SK-N-DZ (cell line): ENCODE measurements at places on chromosomes 2 and 18.
A peak's percentile ranks its signal among the peaks of the same experiment; 100 is the strongest.

DNA sequence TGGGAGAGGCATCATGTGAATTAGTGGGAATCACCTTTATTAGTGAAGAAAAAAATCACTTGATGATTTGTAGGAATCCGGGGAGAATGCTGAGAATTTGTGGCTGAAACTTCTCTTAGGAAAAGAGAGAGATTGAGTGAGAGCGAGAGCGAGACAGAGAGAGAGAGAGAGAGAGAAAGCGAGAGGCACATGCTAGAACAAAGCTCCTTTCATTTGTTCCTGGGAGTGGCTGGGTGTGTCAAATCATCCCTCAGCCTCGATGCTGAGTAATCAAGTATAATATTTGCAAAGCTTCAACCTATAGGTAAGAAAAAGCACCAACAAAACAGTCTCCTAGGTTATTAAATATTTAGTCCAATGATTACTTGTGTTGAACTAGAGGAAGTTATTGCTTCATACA, 4.4 kb upstream of the SERPINB5 start:
- no peak for DNase-seq

- no peak for DNase-seq
These were observed 282.3 kb downstream of the EIPR1 start for GRCh38 chr2:3094999-3095958.

DNA sequence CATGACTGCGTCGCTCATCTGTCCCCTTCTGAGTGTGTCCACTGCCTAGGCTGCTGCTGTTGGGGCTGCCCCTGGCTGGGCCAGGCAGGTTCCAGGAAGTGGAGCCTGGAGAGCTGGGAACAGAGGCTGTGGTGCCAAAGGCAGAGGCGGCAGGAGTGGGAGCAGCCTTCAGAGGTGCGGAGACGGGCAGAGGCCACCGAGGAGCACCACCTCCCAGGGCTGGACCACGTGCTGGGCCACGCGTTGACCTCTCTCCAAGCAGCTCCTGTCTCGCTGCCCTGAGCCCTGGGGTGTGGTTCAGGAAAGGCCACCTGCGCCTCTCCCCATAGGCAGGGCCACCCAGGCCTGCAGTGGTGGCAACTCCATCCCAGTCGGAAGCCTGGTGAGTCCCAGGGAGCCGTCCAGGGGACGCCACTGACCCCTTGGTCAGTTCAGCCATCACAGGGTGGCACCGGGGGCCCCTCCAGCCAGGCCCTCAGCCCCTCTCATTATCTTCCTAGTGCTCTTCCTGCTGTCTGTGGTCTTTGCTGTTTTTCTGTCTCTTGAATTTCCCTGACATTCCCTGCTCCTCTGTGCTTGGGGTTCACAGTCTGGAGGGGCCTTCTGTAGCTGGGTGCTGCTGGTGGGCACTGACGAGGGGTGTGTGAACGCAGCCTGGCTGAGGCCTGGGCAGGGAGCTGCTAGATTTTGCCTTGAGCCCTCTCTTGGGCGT, 122.8 kb upstream of the HS6ST1 start:
- DNase-seq, result no peak

DNA sequence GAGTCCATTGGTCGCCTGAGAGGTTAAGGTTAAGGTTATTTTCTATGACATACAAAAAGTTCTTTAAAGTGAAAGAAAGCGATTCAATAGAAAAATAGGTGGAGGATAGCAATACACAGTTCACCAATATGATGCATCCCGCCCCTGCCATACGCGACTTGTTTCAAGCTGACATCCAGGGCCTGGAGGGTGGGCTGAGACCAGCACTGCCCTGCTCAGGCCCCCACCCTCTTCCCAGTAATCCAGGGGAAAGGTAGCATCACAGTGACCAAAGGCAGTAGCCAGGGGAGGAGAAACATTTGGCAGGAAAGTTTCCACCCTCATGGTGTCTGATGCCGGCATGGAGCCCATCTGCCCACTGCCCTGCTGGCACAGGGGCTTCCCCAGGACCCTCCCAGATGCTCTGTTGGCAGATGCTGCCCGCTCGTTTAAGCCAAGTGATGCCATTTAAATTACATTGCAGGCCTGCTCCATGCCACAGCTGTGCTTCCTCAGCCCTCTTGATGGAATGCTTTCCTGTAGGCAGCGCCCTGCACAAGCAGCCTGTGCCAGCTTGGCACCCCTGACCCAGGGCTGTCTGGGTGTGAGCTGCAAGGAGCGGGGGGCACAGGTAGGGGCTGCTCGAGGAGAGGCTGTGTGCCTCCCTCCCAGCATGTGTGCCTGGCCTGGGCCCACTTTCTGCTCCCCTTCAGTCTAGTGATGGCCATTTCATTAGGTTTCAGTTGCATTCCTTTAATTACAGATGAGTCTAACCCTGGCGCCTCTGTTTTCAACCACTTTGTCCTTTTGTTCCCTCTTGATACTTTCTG, 10.7 kb upstream of the ANO7 start:
- no peak for DNase-seq

- DNase-seq, result no peak
These were observed 160.9 kb upstream of the MEIS1 start for GRCh38 chr2:66273933-66274490.

DNA sequence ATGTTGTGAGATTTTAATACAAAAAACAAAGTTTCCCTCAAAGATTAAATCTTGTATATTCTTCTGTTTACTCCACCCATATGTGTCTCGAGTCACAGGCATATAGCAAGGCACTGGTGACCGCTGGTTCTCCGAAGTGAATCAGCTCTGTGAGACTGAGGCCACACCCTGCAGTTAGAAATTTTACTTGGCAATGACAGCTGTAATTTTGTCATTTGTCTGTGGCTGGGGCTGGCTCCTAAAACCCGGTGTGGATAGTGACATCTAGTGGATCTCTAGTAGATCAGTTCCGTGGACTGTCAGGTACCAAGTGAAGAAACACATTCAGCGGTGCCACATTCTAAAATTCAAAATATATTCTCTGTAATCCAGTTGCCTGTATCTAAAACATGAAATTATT, 278.0 kb downstream of the NEDD4L start:
- DNase-seq, result peak; percentile 43

DNA sequence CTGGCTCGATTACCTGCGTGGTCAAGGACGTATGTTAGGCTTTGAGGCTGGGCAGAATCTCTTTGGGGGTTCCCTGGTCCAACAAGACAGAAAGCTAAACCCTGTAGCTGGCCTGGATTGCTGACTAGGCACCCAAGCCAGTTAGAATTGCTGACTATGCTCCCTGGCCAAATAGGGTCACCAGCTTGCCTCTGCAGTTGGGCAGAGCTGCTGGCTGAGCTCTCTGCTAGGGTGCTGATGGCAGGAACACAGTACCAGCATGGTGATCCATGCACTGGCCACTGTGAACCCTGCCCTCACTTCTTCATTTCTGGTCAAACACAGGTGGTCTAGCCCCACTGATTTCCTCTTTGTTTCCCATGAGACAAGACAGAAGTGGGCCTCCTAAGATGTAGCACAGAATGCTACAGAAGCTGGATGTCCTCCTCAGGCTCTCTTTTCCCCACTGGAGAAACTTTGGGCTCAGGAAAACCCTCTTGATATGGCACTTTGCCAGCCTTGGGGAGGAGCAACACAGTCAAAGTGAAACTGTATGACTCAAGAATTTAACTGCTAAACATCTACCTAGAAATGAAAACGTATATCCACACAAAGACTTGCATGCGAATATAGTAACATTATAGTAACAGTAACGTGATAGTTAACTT, 20.8 kb downstream of the SP140L start:
- DNase-seq, result no peak

DNA sequence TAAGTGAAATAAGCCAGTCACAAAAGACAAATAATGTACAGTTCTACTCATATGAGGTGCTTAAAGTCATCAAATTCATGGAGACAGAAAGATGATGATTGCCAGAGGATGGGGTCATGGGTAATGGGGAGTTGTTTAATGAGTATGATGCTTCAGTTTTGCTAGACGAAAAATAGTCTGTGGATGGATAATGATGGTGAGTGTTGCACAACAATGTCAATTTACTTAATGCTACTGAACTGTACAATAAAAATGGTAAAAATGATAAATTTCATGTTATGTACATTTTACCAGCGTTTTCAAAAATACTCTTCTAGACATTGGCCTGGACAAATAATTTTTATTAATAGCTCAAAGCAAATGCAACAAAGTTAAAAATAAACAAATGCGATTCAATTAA, 118.5 kb upstream of the KYNU start:
- no peak for DNase-seq

GRCh38 chr2:190996338-190996946, 17.5 kb downstream of the STAT1 start:
- peak; percentile 32 for DNase-seq

GRCh38 chr18:26464128-26465011, 84.0 kb downstream of the KCTD1 start:
- no peak for DNase-seq

DNA sequence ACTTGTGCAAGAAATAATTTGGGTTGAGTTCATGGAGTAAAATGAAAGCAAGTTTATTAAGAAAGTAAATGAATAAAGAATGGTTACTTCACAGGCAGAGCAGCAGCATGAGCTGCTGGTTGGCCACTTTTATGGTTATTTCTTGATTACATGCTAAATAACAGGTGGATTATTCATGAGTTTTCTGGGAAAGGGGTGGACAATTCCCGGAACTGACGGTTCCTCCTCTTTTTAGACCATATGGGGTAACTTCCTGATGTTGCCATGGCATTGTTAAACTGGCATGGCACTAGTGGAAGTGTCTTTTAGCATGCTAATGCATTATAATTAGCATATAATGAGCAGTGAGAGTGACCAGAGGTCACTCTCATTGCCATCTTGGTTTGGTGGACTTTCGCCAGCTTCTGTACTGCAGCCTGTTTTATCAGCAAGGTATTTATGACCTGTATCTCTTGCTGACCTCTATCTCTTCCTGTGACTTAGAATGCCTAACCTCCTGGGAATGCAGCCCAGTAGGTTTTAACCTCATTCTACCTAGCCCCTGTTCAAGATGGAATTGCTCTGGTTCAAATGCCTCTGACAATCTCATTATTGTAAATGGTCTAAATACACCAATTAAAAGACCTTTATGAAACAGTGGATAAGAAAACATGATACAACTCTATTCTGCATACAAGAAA, 114.1 kb upstream of the FIGN start:
- DNase-seq, result no peak

DNA sequence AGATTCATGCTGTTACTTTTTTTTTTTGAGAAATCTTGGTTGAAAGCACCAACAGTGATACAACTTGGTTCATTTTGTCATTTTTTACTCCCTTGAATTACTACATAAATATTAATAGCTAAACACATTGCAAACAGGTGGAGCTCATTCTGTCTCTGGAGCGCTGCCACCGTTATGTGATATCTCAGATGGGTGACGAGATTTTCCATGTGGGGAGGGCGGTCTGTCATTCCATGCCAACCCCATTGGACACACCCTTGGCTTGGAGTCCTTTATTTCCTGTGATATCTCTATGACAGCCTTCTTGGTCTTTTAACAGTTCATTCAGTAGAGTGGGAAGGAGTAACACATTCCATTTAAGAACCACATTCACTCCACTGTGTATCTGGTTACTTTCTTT, 794.8 kb downstream of the SATB2 start:
- DNase-seq, result no peak

- DNase-seq, result no peak
These were observed 126.7 kb downstream of the THADA start for GRCh38 chr2:43469094-43469493.

GRCh38 chr2:174759381-174760065, 4.7 kb downstream of the CHRNA1 start:
- no peak for DNase-seq

GRCh38 chr2:98793897-98794830, 63.2 kb upstream of the MGAT4A start:
- no peak for DNase-seq

- no peak for DNase-seq
These were observed 82.2 kb upstream of the ST8SIA3 start for GRCh38 chr18:57270156-57270555.

DNA sequence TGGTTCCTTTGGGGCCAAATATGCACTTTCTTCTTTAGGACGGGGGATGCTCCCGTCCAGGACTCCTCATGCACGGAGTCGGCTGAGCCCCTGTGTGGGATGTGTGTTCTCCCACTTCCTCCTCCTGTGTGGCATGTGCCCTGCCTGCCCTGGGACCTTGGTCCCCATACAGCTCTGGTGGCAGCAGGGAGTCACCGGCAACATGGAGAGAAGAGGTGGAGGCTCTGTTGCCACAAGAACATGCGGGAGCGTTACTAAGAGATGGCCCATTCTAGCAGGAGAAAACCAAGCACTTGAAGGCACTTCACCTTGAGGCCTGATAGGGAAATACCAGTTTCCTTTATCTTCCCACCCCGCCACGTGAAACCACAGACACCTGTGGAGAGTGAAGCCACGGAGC, 98.0 kb downstream of the DDX1 start:
- DNase-seq, result peak; percentile 96

GRCh38 chr2:96264656-96265348, 995 bp downstream of the TMEM127 start:
- peak; percentile 47 for DNase-seq

- DNase-seq, result no peak
These were observed 55.6 kb downstream of the ACAA2 start for GRCh38 chr18:49757513-49758262.

GRCh38 chr2:33560017-33560416, 39.1 kb downstream of the FAM98A start:
- no peak for DNase-seq

DNA sequence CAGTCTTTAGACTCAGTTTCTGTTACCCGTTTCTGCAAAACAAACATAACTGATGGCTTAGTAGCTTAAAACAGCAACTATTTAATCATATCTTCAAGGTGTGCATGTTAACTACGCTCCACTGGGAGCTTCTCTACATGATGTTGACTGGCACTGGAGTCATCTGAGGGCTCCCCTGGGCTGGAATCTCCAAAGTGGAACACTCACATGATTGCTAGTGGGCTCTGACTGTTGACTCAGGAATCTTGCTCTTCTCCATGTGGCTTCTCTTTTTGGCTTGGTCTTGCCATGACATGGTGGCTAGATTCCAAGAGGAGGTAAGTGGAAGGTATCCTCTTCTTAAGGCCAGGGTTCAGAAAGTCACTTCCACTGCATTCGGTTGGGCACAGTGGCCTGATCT, 160.8 kb downstream of the PMAIP1 start:
- DNase-seq, result no peak
